ENCODE measurements at places on chromosomes 4 and X.

DNA sequence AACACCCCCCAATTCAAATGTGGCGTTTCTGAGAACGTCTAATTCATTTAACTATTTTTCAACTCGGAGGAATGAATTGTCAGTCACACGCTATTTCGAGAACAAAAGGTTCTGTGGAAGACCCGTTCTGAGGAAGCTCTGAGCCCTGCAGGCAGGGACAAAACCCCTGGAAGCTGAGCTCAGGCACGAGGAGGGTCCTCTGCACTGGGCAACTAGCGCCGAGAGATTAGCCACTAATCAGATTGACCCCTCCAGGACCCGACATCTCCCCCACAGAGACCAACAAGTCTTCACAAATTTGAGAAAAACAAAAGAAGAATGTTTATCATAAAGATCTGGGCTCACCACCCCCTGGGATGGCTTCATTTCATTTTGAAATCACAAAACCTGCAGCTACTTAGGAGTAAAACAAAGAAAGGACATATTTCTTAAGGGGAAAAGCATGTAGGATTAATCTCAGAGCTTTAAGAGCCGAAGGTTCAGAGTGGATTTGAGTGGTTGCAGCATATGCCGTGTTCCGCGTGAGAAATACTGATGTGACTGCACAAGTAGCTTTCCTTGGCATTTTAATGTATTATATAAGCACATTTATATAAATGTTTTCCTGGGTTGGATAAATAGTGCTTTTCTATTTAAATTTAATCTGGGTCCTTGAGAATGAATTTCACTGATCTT, 41.8 kb downstream of the ADRA2C start:
- DNase-seq, result no peak

DNA sequence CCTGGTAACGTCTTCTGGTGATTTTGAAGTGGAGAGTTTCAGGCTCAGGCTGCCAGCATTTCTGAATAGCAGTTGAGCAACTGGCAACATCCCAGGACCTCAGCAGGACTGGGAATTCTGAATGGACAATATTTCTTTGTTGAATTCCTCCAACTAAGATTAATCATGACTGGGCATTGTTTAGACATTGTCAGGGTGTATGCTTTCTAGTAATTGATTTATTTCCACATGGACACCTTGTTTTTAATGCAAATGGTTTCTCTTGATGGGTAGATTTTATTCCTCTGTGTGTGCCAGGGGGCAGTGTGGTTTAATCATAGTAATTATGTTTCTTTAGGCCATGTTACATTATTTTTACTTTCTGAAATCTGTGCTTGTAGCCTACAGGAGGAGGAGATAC, 1004.7 kb upstream of the LCORL start:
- DNase-seq, result no peak

DNA sequence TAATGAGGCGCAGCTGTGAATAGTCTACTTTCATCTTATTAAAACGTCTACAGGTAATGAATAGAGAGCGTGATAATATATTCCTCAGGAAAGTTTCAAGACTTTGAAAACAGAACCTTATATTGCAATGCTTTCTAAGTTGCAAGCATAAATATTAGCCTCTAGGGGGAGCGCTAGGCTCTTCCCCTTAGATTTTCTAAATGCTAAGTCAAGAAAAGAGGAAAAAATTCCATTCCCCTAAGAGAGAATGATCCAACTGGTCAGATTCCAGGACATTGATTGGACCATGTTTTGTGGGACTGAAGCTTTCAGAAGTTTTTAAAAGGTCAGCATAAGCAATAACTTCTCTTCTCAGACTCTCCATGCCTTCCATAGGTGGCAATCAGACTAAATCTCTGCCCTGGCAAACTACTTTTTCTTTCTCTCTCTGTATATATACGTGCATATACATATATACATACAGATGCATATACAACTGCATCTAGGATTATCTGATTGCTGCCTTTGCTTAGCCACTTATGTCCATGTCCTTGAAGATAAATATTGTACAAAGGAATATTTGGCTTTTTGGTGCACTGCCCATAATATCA, 492.9 kb downstream of the INPP4B start:
- peak; percentile 9 for DNase-seq

- DNase-seq, result no peak
These were observed 64.2 kb downstream of the PACRGL start for GRCh38 chr4:20764366-20764992.

DNA sequence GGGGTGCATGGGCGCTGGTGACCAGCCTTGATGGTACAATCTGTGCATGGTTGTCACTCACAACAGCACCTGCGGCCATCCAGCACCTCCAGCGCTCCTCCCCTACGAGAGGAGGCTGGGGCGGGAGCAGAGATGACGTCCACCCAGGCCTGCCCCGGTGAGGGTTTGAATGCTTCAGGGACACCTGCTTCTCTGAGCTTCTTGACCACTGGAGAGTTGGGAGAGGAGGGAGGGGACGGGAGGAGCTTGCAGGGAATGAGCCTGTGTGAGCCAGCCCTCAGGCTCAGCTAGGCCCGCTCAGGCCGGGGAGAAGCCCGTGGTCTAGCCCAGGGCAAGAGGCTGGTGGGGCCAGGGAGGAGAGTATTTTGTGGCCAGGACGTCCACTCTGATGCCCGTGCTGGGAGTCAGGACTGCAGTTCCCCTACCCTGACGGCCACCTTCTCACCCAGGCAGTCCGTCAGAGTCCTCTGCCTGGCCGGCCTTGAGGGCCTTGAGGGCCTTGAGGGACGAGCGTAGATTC, 59.2 kb downstream of the CPZ start:
- no peak for DNase-seq

- DNase-seq, result no peak
These were observed 41.5 kb downstream of the EFNB1 start for GRCh38 chrX:68870357-68870756.

DNA sequence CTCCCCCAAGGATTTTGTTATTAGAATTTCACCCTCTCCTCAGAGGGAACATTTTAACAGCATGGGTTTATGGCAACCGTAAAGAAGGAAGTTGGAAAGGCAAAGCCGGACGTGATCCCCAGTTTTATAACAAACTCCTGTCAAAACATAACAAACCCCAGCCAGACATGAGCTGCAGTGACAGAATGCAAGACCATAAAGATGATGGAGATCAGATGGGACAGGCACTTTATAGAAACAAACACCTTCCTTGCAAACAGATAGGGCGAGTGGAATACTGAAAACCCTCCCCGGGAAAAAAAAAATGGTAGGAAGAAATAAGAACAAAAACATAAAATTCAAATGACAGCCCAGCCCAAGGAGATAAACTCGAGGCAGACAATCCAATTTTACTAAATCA, 281.4 kb downstream of the LDB2 start:
- no peak for DNase-seq

DNA sequence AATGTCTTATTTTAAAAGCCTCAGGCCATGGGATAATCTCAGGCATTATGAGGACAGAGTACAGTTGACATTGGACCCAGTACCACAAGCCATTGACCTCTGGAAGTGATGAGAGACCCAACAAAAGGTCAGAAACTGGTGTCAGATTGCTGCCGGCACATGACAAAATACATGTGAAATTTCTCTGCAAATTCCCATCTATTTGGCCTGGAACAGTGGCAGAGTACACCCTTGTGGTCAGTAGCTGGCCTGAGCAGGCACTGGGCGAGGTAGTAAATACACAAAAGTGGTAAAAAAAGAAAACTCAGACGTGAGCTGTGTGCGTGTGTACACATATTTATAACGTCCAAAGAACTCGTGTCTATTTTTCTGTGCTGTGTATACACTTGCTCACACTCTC, 155.5 kb downstream of the DHX15 start:
- no peak for DNase-seq

- no peak for DNase-seq
These were observed 301.7 kb downstream of the CFAP299 start for GRCh38 chr4:80637190-80637589.

GRCh38 chr4:16122308-16122711, 38.5 kb upstream of the PROM1 start:
- DNase-seq, result no peak

DNA sequence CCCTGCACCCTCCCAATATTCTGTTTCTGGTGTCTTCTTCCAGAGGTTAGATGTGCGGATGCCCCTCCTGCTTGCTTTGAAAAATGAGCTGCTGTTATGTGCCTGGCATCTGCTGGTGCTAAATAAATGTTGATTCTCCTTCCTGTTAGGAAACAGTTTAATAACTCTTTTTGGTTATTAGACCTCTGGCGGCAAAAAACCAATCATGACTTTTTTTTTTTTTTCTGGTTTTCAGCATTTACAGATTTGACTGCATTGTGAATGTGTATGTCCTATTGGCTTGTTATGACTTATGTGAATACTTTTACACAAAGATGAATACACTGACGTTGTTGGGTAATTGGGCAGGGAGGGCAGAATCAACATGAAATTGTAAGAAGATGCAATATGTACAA, 13.6 kb upstream of the TMEM156 start:
- DNase-seq, result no peak

- no peak for DNase-seq
These were observed 3.5 kb downstream of the ZXDA start for GRCh38 chrX:57906790-57907189.

- no peak for DNase-seq
These were observed 398.2 kb downstream of the MID1IP1 start for GRCh38 chrX:39199429-39199828.

GRCh38 chr4:98614662-98615061, 43.7 kb downstream of the TSPAN5 start:
- no peak for DNase-seq

- DNase-seq, result no peak
These were observed 69.3 kb downstream of the SH3RF1 start for GRCh38 chr4:169201222-169202144.

DNA sequence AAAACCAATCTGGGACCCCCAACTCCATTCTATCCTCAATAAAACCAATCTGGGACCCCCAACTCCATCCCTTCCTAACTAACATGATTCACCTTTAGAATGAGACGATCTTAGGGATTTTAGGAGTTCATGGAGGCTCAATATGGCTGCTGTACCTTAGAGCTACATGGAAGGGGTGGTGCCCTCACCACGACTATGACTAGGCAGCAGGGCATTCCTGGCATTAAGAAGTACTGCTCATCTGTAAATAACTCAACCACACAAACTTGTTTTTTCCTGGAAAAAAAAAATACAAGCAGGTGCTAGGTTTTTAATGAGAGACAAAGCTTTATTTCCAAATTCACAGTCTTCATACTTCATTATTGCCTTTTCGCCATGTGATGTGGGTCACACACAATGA, 346.5 kb upstream of the FAT1 start:
- no peak for DNase-seq

GRCh38 chr4:106367072-106367471, 1.5 kb downstream of the GIMD1 start:
- DNase-seq, result no peak

DNA sequence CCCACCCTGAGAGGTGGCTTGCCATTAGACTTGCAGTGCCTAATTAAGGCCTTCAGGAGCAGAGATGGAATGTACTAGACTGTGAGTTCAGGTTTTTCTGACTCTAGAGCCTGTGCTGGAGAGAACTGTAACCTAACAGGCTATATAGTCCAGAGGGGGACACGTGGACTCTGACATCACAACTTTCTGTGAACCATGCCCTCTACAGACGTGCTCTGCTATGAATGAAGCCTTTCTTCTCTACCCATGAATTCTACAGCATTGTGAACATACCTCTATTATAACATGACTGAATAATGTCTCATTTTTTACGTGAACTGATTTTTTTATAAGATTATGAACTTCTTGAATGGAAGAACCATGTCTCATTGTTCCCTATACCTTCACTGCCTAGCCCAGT, 68.8 kb downstream of the EVC2 start:
- DNase-seq, result no peak

GRCh38 chr4:155703486-155704247, 37.0 kb downstream of the GUCY1A1 start:
- no peak for DNase-seq

DNA sequence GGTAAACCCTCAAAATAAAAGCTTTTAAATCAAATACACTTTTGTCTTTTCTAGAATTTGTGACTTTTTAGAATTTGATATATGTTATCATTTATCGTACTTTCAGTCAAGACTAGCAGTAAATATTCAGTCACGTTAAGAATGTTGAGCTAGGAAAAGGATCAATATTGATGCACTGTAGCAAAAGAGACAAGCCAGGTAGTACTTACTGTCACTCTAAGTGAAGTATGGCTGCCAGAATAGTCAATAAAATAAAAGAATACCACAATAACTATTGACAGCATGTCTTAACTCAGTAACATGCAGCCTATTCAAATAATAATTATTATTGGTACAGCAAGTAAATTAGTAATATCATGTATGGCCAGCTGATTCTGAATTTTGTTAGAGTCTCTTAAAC, 43.6 kb upstream of the GPRIN3 start:
- no peak for DNase-seq

Measured in NCI-H345 (cell line).